Jurkat, Clone E6-1 (cell line): ENCODE measurements at places on chromosomes 5 and 9.

DNA sequence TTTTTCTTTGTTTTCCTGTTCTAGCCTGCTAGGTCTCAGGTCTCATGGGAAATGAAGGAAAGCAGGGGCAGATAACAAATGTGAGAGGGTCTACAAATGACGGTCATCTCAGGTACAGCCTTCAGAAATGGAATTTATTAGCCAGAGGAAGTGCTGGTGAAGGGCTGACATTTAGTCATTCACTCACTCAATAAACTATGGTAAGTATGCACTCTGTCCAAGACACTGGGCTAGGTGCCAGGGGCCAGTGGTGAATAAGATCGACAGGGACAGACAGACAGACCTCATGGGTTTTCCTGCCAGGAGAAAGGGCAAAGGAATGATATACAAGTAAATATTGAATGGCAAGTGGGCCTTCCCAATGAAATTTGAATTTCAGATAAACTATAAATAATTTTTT, 6.3 kb downstream of the PDE6A start:
- DNase-seq, result no peak

DNA sequence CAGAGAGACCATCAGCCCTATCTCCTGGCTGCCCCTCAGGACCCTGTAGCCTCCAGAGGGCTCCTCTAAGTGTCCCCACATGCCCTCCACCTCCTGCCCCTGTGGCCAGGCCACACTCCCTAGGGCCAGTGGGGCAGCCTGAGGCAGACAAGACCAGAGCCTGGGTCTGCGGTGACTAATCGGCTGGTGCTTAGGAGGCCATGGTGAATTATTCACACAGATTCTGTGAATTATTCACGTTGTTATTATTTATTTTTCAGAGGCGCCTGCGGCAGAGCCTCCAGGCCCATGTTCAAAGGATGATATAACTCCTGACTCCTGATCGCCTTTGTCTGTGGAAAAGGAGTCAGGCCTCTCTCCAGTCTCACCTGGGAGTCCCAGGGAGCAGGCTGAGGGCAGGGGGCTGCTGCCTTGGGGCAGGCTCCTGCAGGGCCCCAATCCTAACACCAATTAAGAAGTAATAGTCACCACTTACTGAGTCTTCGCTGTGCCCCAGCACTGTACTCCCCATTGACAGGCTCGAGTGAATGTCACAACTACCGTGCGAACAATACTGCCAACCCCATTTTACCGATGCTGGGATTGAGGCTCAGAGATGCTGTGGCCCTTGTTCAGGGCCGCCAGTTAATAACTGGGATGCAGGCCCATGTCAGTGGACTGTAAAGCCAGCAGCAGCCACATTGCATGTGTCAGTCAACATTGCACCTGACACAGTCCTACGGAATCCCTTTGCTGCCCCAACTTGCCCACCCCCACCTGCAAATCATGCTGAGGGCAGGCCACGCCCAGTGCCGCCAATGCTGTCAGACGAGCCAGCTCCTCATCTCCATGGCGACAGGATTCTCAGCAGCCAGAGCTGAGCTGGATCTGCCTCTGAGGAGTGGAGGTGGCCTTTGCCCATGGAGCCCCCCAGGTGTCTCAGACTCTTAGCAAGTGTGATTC, 94.9 kb downstream of the PCDH1 start:
- DNase-seq, result no peak

DNA sequence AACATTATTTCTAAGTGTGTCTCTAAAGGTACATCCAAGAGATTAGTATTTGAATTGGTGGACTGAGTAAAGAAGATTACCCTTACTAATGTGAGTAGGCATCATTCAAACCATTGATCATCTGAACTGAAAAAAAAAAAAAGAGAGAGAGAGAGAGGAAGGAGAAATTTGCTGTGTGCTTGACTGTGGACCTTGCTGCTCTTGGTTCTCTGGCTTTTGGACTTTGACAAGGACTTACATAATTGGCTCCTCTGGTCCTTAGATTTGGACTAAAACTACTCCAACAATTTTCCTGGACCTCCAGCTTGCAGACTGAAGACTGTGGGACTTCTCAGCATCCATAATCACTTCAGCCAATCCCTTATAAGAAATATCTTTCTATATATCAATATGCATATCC, 1091.9 kb upstream of the EDIL3 start:
- DNase-seq, result no peak

- no peak for DNase-seq
Measured at GRCh38 chr5:167392240-167392639, 899.2 kb upstream of the WWC1 start.

DNA sequence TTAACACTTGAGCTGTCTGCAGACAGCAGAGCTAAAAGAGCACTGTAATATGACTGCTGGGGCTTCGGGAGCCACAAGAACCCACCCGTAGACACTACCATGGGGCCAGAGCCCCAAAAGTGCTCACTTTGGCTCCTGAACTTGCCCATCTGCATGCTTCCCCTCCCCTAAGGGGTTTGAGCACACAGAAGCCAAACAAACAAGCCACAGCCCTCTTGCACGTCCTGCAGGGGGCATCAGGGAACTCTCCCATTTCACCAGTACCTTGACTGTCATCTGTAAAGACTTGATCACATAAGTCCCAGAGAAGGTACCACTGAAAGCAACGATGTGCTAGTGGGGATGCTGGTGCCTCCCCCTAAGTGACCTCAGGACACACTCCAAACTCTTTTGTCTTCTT, 681.8 kb downstream of the SEMA5A start:
- DNase-seq, result peak; percentile 42
